ENCODE measurements at places on chromosomes 1 and 21.

DNA sequence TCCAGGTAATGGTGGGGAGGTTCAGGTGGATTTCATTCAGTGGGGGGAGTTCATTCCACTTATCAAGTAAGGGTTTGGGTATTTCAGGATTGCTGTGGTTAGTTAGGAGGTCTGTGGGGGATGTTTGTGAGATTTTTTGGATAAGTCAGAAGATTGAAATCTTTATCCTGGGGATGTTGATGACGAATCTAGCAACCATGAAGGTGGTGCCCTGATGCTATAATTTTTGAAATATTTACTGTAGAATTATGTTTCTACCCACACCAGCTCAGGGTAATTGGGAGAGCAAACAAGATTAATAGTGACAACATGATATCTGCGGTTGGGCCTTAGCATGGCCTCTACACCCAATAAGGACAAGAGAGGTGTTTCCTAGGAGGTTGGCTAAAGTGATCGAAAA is 28.3 kb downstream of the SUCO start:
- DNase-seq, result no peak

DNA sequence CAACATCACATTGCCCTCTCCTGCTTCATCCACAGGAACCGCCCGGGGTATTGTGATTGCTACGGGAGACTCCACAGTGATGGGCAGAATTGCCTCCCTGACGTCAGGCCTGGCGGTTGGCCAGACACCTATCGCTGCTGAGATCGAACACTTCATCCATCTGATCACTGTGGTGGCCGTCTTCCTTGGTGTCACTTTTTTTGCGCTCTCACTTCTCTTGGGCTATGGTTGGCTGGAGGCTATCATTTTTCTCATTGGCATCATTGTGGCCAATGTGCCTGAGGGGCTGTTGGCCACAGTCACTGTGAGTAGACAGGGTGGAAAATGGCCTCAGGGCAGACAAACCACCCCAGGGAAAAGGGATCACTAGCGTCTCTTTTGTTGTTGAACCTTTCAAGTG is 12.7 kb downstream of the ATP1A4 start:
- no peak for DNase-seq

DNA sequence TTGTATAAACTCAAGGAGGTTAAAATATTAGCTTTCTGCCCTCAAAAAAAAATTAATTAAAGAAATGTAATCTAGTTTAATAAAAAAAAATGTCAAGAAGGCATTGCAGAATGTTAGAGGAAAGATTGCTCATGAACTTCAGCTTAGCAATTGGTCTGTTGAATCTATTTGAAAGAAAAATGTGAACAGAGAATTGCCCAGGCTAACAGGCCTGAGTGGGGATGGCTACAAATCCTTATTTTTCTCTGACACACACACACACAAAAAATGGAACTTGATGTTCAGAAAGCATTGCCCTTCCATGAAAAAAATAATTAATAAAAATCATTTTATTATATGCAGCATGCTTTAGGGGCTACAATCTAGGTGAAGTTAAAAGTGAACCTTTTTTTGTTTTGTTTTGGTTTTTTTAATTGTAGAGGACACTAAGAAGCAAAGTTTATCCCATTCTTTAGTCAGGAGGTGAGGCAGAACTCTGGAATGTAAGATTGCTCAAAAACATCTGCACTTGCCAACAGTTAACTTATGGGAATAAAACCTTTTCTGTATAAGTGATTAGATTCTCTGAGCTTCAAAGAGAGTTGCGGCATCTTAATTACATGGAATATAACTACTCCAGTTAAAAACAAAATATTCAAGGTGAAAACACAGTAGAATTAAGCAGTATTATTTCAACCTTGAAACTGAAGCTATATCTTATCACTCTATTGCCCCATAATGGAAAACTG is 658.5 kb upstream of the ADGRL2 start:
- DNase-seq, result no peak

GRCh38 chr1:184682956-184683355 is 71.7 kb downstream of the EDEM3 start:
- no peak for DNase-seq

DNA sequence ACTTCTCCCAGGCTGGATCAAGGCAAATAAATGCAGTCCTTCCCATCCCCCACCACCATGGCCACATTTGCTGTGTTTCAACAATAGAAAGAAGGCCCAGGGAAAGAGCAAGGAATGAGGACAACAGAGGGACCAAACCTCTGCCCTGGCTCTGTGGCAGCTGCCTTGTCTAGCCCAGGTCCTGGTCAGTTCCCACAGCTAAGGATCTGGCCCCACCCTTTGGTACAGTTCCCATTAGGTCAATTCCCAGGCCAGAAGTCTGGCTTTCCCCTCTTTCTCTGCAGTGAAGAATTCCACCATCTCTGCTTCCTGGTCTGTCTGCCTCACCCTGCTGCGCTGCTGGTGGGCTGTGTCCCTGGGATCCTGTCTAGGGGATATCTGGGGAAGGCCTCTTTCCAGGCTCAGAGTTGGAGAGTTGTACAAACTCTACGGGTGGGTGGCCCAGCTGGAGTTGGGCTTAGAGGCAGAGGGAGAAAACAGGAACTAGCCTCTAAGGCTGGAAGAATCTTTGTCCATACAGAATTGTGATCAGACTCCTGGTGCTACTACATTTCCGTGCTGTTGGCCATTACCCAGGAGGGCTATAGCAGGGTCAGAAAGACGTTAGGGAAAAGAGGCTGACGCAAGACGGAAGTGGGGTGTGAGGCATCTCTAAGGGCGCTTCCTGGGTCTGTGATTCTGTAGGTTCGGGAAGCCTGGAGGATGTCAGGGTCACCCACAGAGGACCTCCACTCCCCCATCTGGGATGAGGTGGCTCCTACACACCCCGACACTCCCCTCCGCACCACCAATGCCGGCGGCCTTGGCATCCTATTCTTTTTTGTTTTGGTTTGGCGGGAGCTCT is 953 bp upstream of the NDUFS2 start:
- DNase-seq, result no peak

DNA sequence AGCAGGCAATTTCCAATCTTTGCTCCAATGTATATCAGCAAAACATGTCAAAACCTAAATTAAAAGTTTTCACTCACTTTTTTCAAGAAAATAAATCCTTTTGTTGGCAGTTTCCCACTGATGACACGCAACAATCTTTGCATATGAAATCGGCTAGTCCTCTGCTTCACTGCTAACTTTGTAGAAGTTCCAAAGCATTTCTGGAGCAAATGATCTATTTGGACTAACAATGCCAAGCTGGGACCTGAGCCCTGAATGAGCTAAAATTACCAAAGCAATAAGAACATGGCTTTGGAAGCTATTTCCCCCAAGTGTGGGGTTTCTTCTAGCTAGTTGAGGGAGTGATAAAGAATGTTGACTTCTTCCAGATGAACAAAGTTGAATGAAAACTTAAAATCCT is 5.1 kb downstream of the BEND5 start:
- DNase-seq, result no peak

- no peak for DNase-seq
Observed at GRCh38 chr1:204092632-204093420, 19.9 kb downstream of the SOX13 start.

DNA sequence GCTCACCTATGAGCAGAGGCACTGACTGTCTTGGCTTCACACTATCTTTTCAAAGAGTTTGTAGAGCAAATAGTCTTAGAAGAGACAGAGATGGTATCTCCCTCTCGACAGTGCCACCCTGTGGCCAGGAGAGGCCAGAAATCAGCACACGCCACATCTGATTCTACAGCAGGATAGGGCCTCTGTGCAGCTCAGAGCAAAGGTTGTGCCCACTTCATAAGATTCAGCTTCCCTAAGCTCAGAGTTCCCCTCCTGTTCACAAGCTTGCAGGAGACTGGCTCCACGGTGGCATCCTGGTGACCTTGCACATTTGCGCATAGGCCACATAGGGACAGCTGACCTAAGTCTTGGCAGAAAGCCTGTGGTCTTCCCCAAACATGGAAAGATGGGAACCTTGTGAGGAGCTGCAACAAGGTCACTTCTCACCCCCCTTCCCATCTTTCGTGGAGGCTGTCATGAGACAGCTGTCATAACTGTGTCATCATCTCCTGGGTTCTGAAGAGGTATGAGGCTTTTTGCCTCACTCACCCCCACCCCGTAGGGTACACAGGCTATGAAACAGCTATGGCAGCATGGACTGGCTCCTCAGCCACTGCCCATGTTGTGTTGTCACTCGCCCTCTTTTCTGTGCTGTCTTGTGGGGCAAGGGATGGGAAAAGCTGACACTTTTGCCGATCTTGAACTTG is 3.0 kb downstream of the ITLN2 start:
- DNase-seq, result peak; percentile 65

DNA sequence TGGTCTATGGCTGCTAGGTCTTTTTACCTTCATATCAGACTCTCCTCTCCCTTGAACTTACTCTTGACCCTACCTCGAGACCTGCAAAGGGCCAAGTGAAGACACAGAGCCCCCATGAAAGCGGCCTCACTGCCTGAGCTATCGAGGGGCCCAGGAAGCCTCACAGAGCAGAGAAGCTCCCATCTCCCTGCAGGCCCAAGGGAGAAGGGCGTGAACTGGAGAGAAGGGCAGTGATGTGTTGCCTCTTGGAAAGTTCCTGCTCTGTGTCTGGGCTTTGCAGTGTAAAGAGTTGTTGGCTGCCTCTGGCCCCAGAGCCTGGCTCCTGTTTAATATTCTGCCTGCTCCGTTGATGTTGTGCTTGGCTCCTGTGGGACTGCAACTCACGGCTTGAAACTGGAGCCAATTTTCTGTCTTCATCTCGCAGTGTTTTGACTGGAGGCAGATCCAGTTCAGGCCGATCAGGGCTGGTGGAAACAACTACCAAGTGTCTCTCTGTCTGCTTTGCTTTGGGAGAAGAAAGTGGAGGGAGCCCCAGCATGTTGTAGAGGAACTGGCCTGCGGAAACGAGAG is 4.3 kb downstream of the SERTAD4 start:
- no peak for DNase-seq

DNA sequence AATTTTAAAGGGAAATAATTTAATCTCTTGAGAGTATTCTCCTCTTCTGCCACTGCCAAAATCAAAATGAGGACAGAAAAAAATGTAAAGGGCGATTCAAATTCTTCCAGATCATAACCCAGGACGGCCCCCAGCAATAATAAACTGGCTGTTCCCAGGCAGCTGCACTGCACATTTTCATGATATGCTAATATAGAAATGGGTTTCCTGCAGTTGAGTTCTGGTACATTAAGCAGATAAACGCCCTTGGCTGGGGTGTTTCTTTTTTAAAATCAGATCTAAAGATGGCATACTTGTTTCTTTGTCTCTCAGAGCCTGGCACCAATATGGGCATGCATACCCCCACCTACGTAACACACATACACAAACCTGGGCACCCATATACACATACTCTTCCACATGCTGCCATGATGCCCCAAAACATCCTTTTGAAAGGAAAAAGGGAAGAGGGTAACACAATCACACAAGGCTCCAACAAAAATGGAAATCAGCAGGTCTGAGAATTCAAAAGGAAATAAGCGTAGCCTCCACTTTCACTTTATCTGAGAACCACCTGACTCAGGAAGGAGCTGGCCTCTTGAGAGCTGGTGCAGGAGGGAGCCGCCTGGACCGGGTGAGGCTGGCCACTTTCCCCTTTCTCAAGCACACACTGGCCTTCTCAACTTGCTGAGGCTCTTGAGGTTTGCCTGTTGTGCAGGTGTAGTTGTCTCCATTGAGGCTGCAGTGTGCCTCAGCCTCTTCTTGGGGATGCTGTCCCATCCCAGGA is 653.4 kb downstream of the KIF26B start:
- DNase-seq, result no peak

- DNase-seq, result no peak
Observed at GRCh38 chr1:54267815-54268761, 68.1 kb downstream of the MRPL37 start.

DNA sequence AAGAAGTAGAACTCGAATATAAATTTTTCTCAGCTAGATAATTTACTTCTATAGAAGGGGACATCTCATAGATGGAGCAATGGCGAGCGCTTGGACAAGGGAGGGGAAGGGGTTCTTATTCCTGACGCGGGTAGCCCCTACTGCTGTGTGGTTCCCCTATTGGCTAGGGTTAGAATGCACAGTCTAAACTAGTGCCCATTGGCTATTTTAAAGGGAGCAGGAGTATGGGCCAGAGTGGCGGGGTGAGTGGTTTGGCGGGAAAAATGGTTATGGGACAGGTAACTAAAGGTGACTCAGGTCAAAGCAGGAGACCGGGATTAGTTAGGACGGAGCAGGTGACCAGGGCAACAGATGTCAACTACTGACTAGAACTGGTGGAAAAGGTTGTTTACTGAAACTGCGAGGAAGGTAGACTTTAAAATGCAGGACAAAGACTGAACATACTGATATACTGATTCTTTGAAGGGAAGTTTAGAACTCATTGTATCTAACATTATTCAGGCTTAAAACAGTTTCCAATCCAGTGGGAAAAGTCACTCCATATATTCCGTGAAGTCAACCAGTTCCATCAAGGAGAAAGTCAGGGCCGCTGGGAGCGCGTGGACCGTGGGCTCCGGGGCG is 940 bp upstream of the ATAD3A start:
- no peak for DNase-seq

GRCh38 chr1:17207046-17207445 is 2.1 kb downstream of the PADI1 start:
- no peak for DNase-seq

DNA sequence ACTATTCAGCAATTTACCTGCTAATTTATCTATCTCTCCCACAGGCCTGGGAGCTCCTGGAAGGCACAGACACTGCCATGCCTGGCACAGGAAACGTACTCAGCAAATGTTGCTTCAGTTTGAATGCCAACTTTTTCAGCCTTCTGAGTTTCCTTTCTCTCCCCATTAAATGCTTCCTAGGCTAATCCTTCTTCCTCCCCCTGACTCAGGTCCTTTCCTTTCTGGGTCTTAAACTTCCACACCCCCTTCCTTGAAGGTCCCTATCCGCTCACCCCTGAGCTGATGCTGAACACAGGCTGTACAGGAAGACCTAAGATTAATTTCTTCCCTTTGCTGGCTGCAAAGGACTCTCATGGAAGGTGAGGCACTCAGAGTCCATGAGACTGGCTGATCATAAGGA is 40.3 kb upstream of the ECE1 start:
- no peak for DNase-seq

DNA sequence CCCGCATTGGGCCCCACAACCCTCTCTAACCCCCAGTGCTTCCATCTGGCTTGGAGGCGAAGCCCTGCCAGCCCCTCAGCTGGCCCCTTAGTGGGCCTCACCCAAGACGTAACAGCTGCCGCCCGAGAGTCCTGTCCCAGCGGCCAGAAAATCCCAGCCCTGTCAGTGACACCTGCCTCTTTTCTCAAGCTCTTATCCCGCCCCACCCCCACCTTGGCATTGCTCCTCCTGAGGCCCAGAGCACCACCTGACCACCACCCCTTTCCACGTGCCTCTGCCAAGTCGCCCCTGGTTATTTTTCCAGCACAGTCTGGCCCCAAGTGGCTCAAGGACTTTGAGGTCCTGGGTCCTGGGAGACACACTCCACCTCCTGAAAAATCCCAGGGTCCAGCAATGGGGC is 5.9 kb upstream of the CTRC start:
- DNase-seq, result no peak

DNA sequence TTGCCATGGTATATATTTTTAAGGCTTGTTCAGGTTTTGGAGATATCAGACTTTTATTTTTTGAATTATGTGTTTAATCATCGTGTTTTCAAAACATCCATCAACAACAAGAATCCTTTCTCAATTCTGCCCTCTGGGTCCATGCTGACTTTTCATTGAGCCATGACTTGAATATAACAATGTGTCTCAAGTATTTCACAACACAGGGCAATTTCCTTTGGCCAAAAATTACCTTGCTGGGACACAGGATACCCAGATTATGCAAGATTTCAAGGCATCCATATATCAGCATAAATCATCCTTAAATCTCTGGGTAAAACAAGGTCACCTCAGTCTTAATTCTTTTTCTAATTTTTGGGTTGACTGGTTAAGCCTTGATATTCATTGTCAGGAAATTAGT is 411.2 kb upstream of the USP24 start:
- no peak for DNase-seq
